ENCODE measurements at places on chromosomes 4 and X.

DNA sequence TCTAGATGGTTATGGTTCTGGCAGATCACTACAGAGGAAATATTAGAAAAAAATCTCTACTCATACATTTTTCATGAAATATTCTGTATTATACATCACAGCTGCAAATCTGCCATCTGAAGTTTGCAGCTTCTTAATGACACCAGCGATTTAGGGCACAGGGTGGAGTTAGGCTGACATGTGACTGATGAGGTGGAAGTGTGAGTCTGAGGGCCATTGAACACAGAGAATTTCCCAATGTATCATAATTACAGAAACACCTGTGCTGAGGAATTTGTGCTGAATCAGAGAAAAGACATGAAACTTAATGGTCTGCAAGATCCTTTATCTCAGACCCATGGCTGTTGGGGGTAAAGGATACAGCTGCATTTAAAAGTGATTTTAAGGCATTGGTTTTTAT, 2025.6 kb upstream of the AGA start:
- no peak for DNase-seq

DNA sequence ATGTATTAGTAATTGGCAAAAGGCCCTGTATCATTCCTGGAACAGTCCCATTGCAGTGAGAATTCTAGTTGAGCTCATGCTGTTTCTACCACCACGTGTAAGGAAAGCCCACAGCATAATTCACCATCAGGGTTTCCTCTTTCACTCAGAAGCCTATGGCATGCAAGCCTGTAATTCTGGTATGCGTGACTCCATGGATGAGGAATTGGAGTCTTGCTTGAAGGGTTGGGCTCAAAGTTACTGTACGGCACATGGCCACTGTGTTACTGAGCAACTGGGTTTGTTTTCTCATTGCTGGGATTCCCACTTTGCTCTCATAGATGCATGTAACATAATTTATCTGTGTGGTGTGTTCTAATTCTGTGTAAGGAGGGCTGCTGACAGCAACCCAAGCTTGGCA, 132.3 kb upstream of the NR3C2 start:
- DNase-seq = no peak

- DNase-seq = no peak
These were observed 66.6 kb downstream of the FBXO8 start for GRCh38 chr4:174216799-174217272.

DNA sequence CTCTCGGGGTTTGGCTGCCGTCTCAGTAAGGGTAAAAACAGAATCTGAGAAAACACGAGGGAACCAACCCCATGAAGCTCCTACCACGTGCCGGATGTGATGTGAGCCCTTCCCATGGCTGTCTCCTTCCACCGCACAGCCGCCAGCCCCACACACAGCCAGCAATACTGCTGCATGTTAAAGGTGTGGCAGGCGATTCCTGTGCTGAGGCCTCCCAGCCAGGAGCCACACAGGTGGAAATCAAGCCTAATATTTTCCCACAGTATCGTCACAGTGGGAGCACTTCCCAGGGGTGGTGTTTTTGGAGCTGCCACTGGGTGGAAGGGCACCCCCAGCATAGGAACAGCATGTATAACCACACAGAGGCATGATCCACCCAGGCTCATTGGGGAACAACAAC, 77.5 kb downstream of the SLC2A9 start:
- no peak for DNase-seq

- peak; percentile 61 for DNase-seq
These were observed at the start of gene IGSF1 for GRCh38 chrX:131288738-131289511. Gene IGSF1, minus strand, starts transcription at chrX:131289306. Its CDS starts 2,632 bp downstream, at chrX:131286674.

DNA sequence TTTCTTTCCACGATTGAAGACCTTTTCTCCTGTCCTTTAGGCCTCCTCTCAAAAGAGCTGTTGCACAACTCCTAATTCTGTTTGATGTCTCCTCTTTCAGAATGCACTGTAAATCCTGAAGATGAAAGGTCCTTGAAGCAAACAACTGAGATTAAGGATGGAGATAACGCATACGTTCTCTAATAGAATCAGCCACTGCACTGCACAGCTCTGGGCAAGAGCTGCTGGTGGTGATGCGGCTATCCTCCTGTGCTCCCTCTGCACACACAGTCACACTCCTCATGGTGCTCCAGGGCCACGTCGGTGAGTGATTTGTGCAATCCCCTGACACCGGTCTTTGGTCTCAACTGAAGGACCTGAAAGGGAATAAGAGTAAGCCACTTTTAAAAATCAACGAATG, 208.7 kb downstream of the PDGFC start:
- no peak for DNase-seq

GRCh38 chr4:6951880-6952381, 42.3 kb downstream of the TBC1D14 start:
- DNase-seq = no peak

DNA sequence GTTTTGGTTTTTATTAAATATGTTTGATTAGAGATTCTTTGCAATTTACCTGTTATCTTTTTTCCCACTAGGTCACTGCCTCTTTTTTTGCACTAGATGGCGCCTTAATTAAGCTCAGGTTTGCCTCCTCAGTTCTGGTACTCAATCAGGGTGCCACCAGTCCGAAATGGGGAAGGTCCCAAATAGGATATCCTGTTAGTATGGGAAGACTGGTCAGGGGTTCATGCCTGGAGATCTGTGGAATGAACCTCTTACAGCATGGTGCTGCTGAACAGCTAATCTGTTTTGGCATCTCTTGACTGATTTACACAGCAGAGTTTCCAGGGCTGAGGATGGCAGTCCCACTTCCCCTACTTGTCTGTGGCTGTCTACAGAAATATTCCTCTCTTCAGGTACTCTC, 24.2 kb upstream of the VSIG1 start:
- no peak for DNase-seq

DNA sequence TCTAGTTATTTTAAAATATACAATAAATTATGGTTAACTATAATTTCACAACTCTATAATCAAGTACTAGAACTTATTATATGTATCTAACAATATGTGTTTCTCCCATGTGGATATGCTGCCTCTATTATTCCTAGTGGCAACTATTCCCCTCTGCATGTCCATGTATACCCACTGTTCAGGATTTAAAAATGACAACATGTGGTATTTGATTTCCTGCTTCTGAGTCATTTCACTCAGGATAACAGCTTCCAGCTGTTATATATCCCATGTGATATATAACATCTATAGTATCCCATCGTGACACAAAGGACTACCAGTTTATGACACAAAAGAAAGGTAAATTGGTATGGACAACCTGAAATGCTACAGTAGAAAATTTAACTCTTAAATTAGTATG, 167.4 kb upstream of the TACR3 start:
- DNase-seq = no peak

DNA sequence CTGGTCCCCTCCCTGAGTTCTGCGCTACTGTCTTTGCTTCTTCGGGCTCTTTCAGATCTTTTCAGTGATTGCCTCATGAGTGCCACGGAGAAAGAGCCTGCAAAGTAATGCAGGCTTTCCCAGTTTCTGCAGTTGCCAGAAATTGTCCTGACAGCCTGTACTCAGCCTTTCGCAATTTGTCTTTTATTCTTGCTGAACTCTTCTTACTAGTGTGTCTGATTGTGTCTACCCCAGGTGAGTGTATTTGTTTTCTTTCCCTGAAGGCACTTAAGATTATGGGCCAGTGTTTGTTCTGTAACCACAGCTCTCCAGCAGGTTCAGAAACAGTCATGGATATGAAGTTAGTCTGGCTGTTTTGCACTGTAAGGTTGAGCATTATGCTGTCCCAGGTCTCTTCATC, 47.1 kb downstream of the FAM193A start:
- DNase-seq = no peak

GRCh38 chrX:131763674-131764073, 219.8 kb downstream of the OR13H1 start:
- peak; percentile 91 for DNase-seq

DNA sequence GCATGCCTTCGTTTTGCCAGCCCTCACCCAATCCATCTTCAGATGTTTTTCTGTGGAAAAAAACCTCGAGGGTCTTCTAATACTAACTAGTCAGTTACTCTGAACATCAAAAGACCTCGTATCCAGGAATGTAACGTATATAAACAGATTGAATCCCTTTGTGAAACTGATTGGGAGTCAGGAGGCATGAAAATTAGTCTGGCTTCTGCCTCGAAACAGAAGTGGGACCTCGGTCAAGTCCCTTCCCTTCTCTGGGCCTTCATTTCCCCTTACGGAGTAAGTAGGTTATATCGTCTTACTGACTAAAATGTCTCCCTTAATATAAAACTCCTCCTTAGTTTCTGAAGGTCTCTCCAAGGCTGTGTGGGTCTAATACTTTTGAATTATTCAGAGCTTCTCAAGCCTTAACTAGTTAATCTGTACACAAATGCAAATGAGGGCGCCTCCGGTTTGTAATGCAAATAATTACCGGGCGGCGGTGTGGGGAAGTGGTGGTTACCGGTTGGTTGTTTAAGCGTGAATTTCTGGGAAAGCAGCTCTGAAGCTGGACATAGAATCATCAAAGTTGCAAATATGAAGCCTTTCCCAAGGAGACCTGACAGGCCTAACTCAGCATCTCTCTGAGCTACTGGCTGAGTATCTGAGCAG, 11.4 kb upstream of the NKRF start:
- no peak for DNase-seq

DNA sequence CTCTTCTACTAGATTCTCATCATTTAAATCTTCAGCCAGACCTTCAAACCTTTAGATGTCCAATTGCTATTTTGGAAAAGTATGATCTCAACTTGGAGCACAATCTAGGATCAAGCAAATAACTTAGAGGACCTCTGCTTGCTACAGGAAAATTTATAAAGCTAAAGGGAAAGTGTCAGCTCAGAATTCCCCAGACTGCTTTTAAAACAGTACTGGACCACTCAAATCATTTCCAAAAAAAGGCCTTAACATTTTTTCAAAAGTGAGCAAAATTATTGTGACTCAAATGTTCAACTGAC, 169.8 kb downstream of the PARM1 start:
- DNase-seq = no peak

DNA sequence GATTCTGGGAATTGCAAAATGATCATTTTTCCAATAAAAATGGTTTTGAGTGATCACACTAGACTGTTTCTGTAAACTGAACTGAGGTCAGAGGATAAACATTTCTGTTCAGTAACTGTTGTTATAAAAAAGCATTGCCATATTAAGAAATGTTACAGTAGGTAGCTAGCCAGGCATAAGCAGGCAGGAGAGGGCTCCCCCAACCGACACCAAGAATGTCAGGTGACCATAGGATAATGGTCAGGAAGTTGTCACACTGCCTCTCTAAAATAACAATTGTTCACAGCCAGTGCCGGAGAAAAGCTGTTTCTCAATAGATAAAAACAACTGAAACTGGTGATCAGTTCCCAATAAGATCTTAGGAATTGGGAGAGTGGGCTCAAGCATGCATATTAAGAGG, 306.2 kb upstream of the SLIT2 start:
- no peak for DNase-seq

All from head of caudate nucleus (tissue), 42 donors.